ENCODE measurements at places on chromosomes 5 and 9.
A peak's percentile ranks its signal among the peaks of the same experiment; 100 is the strongest.

GRCh38 chr5:180491496-180491895 is 2.7 kb upstream of the CNOT6 start:
- DNase-seq, result no peak

GRCh38 chr9:136160381-136160841 is 41.7 kb upstream of the TMEM250 start:
- DNase-seq, result no peak

DNA sequence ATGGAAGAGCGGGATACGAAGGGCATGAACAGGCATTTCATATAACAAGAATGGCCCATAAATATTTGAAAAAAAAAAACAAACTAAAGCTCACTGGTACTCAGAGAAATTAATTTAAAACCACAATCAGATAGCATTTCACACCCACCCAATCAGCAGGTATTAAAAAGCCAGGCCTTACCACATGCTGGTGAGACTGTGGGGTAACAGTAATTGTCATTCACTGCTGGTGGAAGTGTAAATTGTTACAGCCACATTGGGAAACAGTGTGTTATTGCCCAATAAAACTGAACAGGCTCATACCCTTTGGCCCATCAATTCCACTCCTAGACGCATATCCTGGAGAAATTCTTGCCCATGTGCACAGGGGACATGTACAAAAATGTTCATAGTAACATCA is 66.0 kb downstream of the PLAC8L1 start:
- peak; percentile 59 for DNase-seq

- DNase-seq, result no peak
These were observed 33.9 kb downstream of the G3BP1 start for GRCh38 chr5:151805414-151806223.

DNA sequence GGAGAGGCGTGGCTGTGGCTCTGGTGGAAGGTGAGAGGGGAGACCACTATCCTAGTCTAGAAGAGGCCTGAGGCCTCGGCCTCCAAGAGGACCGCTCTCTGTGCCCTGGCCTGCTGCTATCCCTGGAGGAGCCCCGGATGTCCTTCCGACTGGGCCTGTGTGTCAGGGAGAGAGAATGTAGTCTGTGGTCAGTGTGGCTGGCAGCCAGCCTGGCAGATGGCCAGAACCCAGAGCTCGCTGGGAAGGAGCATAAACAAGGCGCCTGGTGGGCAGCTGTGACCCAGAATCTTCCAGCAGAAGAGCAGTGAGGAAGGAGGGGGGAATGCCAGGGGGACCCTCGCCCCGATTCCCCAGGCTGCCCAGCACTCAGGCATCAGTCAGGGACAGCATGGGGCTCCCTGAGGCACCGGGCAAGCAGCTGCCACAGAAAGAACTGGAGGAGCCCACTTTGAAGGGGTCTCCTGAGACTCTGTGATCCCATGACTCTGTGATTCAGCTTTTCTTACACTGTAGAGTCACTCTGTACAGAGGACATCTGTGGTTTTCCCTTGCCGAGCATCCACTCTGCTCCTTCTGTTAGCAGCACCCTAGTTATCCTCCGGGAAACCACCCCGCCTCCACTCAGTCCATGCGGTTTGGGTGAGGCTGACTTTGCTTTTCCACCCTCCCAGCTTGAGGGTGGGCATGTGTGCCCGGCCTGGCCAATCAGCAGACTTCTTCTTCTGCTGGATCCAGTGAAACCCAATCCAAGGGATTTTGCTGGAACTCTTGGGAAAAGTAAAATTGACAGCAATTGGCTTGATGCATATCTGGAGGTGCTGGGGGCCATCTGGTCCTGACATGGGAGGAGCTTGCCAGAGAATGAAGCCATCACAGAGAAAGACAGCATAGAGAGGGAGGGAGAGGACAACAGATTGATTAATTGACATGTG is 46.2 kb upstream of the PWWP2A start:
- DNase-seq, result no peak

DNA sequence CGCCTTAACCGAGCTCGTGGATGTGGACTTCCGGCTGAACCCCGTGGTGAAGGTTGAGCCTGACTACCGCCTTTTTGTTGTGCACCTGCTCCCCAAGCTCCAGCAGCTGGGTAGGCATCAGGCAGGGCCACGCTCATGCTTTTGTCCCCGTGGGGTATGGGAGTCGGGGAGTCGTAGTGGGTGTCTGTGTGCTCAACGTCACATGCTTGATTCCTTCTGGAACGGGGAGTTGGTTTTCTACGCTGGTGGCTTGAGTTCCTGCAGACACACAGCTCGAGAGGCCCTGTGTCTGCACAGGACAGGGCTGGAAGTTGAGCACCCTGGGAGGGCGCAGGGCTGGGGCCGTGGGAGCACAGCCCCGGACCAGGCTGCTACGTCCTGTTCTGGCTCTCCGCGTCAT is 8.0 kb downstream of the CEP72 start:
- no peak for DNase-seq

GRCh38 chr5:54471398-54471797 is 15.9 kb downstream of the HSPB3 start:
- DNase-seq, result no peak

DNA sequence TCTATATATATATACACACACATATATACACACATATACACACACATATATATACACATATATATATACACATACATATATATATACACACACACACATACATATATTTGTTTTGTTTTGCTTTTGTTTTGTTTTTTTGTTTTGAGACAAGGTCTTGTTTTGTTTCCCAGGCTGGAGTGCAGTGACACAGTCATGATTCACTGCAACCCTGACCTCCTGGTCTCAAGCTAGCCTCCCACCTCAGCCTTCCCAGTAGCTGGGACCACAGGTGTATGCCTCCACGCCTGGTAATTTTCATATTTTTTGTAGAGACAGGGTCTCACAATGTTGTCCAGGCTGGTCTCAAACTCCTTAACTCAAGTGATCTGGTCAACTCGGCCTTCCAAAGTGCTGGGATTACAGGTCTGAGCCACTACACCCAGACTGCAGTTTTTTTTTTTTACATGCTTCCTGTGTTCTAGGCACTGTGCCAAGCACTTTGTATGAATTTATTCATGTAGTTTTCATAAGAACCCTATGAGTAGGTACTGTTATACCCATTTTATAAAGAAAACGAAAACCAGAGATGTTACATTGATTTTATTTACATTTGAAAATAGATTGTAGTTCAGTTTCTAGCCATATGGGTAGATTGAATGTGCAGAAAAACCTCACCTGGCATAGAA is 120.7 kb downstream of the PBX3 start:
- no peak for DNase-seq

- no peak for DNase-seq
These were observed 76.2 kb downstream of the INSYN2B start for GRCh38 chr5:169904059-169904458.

Measured in AML-193 (cell line).